Uterus (tissue), 4 donors: ENCODE measurements at places on chromosomes 2 and 18. TPM values are rescaled to one million over a fixed set of nuclear protein-coding genes. Genes with fewer than 3 reads are reported as not detected.

The CPO gene
- total RNA-seq, result not detected

The MAPK4 gene
- 2.8 TPM for total RNA-seq

The NRP2 gene
- total RNA-seq, result 113 TPM

The SLC14A1 gene
- 26.0 TPM for total RNA-seq

The COL4A3 gene
- total RNA-seq, result 0.26 TPM

The IL36A gene
- not detected for total RNA-seq

The LRRC30 gene
- not detected for total RNA-seq

The CEBPZOS gene
- 6.2 TPM for total RNA-seq
